ENCODE measurements at places on chromosomes 6 and 20.

DNA sequence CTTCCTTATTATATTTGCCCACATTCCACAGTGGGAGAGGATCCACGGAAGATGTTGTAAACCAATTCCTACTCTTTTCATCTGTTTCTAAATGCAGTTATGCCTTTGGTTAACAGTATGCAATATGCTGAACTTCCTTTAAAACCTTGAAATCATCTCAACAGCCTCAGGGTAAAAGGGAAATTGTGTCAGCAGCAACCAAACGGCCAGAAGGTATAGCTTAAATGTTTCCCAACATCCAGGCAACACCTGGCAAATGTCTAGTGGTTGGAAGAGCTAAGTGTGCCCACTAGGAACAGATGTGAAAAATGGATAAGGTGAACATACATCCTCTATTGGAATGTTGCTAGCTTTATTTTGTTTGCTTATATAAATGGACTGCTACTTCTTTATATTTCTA, 164.8 kb downstream of the FAXC start:
- DNase-seq = no peak

- no peak for DNase-seq
These were observed 22.3 kb downstream of the MARCKS start for GRCh38 chr6:113879186-113880096.

DNA sequence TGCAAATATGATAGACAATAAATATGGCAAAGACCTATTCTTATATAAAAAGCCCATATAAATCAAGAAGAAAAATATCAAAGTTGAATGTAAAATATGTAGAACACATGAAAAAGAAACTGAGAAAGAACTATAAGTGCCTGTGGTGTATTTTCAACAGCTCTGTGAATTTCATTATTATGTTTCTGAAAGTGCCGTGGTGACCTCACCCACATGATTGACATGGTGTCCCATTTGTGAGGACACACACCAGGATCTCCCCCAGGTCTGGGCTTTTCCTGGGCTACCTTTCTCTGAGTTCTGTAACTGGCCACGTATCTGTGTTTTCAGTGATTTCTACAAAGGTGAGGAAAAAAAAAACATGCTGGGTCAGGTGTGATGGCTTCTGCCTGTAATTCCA, 86.7 kb downstream of the BMP6 start:
- DNase-seq = no peak

DNA sequence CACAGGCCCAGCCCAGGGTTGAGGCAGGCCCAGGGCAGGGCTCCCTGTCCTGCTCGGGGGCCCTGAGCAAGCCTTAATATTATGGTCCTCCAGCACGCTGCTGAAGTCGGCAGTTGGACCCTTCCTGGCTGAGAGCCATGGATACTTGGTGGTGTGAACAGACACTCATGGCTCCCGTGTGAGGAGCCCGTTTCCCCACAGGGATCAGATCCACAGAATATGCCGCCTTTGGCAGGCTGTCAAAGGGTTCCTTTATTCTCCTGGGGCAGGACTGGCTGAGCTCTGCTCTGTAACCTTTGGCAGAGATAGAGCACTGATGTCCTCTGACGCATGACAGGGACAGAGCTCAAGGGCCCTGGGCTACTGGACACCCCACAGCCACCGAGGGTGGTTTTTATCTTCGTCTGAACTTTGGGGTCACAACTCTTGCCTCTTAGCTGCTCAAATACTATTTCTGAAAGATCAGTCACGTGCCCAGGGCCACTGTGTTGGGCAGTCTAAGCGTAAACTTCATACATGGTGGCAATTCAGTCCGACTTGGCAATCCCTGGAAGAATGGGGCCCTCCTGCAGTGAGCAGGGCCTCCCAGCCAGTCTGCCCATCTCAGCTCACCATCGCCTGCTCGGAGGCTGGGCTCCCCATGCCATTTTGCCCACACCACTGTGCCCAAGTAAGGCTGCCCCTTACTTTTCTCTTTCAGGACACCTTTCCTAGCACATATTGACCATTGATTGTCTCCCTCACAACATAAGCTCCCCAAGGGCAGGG, 49.1 kb downstream of the TTI1 start:
- DNase-seq = no peak

GRCh38 chr6:31737315-31737990, 1.1 kb upstream of the CLIC1 start:
- no peak for DNase-seq

GRCh38 chr6:49826743-49827406, 39.5 kb downstream of the CRISP1 start:
- DNase-seq = no peak
